ENCODE measurements at places on chromosomes 16 and 17. TPM values are rescaled to one million over a fixed set of nuclear protein-coding genes. Genes with fewer than 3 reads are reported as not detected.

Gene RFNG
- 13.7 TPM for total RNA-seq

Gene DOC2A
- total RNA-seq: not detected

Gene TXNDC11
- 75.8 TPM for total RNA-seq

Gene CCL11
- total RNA-seq: not detected

Gene CA10
- 0.10 TPM for total RNA-seq

Gene GOT2
- 10.0 TPM for total RNA-seq
